ENCODE measurements at places on chromosomes 7 and 10.

- no peak for DNase-seq
Measured at GRCh38 chr10:122847782-122848604, 2.3 kb upstream of the CUZD1 start.

DNA sequence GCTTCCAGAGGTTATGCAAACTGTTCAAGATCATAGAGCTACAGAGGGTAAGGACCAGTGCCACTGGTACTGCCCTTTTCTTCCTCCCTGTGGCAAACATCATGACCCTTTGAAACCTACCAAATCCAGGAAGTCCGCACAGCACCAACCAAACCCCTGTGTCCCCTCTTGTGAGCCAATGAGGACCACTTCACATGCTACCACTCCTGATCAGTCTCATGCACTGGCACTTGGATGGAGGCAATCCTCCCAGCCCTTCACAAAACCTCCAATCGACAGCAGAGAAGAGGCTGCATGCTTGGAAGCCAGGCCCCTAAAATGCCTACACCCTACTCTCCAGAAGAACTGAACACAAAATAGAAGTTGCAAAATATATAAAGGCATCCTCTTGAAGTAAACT is 248.0 kb downstream of the TNS3 start:
- no peak for DNase-seq

GRCh38 chr7:1260244-1260635 is 27.6 kb downstream of the UNCX start:
- DNase-seq, result no peak

DNA sequence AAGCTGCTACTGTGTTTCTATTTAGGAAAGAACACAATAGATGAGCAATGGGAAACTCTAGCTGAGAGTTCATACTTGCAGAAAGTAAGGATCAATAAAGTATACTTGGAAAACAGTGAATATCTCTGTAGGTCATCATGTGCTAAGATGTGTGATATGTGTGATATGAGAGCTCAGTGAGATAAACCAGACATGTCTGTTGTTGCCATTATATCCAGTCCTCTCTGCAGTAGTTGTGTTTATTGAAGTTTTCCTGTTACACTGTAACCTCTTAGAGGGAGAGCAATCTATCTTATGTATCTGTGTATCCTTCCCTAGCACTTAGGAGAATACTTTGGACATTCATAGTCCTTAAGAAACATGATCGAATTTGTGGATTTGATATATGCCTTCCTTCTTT is 19.1 kb downstream of the TRUB1 start:
- no peak for DNase-seq

DNA sequence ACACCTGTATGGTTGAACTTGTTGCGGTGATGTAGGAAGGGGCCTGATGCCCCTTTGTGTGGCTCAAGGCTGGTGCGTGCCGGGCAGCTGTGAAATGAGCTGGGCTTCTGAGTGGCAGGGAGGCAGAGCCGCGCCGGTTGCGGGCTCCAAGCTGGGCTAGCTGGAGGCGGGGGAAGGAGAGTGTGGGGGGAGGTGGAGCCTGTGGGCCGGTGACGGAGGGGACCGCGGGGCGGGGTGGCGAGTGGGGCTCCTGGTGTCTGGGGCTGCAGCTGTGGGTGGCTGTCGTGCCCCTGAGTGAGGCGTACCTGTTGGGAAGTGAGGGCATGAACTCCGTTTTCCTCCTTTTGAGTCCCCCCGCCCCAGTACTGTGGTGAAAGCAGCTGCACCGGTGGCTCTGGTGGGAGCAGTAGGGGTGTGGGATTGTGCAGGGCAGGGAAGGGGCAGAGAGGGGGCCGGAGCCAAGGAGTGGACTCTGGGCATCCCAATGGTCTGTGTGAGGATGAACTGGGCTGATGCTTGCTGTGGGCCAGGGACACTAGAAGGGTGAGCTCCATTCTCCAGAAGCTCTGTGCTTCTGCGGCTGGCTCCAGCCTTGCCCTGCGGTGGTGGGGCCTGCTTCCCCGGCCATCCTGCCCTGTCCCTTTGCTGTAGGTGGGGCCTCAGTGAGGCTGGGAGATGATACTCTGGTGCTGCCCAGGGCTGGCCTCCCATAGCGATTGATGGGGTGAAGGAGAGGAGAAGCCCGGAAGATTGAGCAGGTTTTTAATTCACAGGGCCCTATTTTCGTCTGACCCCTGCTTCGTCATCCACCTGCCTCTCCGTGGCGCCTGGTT is 41.7 kb downstream of the INPP5A start:
- no peak for DNase-seq

DNA sequence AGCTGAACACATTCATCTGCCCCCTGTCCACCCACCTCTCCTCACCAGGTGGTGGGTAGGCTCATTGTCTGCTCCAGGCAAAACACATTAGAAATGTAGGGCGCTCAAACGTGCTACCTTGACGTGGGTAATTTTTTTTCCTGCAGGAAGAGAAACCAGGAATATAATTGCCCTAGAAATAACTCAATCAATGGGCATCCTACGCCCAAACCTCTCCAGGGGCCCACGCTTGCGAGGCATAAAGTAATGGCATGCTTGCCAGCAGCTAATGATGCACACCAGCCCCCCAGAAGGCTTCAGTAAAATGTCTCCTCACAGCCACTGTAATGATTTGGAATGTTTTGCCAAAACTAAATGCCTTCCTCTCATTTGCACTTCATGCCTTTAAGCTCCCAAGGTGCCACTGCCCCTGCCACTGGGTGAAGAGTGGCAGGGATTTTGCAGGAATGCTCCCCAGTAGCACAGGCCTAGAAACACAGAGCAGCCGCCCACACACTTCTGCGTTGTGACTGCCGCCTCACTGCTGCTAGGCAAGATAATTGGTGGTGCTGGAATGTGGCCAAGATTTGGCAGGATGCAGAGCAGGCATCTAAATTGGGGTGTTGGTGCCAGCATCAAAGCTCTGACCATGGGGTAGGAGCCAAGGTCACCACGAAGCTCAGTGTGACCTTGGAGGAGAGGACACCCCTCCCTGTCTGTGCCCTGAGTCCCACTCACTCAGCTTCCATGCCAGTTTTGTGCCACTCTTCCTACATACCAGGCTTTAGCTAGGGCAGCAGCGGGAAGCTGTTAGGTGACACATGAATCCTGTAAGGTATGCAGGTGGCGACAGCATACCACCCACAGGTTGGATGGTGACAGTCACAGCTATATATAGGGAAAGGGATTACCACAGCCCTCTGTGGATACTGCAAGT is 48.7 kb upstream of the PPP1R3C start:
- no peak for DNase-seq

DNA sequence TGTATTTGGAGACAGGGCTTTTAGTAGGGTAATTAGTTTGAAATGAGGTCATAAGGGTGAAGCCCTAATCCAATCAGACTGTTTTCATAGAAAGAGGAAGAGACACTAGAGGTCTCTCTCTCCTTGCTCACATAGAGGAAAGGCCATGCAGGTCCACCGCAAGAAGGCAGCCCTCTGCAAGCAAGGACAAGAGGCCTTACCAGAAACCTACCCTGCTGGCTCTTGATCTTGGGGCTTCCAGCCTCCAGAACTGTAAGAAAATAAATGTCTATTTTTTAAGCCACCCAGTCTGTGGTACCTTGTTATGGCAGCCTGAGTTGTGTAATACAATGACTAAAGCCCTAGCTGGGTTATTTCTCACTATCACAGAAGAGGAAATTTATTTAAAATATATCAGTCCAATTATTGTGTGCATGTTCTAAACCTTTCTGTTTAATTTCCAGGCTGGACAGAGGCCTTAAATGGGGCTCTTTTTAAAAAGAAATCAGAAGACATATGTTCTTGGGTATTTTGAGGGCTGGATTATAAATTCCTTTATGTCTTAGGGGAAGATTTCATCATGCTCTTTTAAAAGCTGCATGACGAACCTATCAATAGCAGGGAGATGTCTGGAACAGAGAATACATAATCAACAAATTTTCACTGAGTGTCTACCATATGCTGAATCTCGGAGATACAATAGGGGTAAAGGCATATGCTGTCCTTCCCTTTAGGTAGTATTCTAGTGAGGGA is 12.9 kb upstream of the TMEM26 start:
- no peak for DNase-seq
